Caudate nucleus (tissue), 63 donors: ENCODE measurements at places on chromosomes 16 and 17.

- DNase-seq, result no peak
These were observed 46.7 kb downstream of the C17orf67 start for GRCh38 chr17:56786989-56787482.

- DNase-seq, result no peak
These were observed 27.5 kb downstream of the ITGAE start for GRCh38 chr17:3773511-3773910.

DNA sequence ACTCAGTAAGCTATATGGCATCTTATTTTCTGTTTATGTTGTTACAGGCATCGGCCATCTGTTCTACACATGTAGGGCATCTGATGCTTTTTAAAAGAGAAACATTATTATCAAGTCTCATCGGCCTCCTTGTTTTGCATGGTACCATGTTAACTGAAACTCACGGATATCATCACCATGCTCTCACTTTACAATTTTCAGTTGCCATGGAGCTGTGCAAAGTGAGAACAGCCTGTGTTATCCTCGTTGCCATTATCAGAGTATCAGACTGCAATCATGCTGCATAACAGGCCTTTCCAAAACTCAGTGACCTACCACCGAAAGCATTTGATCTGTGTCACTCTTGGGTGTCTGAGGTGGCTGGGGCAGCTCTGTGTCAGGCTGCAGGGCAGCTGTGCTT, 110.3 kb downstream of the C17orf67 start:
- DNase-seq, result no peak

DNA sequence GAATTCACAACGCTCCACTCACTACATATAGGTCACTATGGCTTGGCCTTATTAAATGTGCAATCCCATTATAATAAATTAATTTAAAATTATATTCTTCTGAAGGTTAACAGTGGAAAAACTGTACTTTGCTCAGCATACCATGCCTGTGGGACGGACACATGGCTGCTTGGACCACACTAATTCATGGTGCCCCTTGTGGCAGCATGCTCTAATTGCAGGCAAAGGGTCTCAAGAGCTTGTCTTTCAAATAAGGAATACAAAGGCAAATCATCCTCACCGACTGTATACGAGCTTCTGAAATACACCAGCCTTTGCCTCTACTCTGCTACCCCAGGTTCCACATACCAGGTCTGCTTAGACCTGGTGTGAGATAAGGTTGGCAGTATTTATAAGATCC, 11.7 kb downstream of the SMPD3 start:
- no peak for DNase-seq

DNA sequence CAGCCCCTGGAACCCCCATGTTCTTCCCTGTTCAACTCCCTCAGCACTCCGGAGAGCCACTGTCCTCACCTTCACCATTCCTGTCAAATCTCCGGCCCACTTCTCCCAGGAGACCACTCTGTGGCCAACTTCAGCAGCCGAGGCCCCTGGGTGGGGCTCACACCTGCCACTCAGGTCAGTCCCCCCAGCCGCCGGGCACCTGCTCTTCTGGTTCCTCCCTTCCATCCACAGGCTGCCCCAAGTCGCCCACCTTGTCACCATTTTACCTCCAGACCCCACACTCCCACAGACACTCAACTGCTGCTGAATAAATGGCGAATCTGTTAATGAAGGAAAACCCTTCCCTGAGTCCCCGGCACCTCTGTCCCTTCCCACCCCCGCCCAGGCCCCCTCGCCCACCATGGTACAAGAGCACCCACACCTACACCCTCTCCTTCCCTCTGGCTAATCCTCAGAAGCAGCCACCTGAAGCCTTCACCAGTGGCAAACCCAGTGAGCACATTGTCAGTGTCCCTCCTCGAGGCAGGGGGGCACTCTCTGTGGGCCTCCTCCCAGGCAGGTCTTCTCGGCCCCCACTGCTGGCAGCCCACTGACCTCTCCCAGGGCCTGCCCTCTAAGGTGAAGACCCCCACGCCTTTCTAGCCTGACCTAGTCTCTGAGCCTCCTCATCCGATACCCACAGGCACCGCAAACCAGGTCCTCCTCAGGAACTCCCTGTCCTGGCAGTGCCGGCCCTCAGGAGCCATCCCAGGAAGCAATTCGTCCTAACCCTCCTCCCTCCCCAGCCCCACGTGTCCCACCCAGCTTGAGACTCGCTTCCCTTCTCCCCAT, 8.2 kb downstream of the CANT1 start:
- no peak for DNase-seq

GRCh38 chr16:51710905-51711563, 560.0 kb upstream of the SALL1 start:
- DNase-seq, result no peak

GRCh38 chr16:81516478-81517149, 72.0 kb downstream of the CMIP start:
- no peak for DNase-seq

DNA sequence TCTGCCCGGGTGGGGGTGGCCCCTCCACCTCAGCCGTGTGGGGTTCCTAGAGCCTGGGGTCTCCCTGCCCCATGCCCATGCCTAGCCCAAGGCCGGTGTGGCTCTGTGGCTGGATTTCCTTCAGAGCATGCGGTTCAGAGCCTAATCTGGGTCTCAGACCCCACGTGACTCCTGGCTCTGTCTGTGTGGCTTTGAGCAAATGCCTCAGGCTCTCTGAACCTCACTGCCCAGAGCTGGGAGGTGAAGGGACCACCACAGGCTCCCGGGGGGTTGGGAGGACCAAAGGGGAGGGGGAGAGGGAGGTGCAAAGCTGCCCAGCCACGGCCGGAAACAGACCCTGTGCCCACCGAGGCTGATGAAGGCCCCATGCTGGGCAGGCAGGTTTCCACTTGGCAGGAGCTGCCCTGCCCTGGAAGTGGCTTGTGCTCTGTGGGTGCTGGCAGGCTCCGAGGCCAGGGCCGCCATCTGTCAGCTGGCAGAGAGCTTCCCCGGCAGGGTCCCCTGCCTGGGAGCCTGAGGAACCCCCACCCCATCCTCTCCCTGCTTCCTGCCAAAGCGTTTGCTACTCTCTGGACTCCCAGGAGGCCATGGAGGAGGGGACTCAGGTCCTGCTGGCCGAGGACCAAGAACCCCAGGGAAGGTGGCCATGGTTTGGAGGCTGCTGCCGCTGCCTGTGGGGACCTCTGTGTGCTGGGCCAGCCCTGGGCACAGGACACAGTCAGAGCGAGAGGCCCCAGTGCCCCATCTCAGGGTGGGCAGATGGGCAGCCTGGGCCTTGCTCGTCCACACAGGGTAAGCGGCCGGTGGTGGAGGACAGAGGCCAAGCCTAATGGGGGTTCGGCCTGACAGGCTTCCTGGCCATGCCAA, 4.0 kb downstream of the CDH15 start:
- no peak for DNase-seq

- DNase-seq, result no peak
These were observed 4.8 kb downstream of the SRCIN1 start for GRCh38 chr17:38600906-38601305.

DNA sequence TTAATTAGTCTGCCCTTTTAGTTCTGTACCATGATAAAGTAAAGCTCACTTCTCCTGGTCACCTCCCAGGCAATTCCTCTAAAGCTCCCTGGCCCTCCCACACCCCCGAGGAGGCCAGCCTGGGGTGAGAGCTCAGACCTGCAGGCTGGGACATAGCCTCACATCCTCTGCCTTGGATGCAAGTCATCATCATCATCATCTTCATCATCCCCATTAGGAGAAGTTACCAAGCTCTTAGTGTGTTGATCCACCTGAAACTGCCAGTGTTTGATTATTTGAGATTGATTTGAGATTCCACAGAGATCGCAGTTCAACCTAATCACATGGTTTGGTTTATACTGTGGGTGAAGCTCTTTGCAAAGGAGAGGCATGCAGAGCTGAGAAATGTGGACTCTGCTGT, 197.5 kb downstream of the CYLD start:
- DNase-seq, result no peak

DNA sequence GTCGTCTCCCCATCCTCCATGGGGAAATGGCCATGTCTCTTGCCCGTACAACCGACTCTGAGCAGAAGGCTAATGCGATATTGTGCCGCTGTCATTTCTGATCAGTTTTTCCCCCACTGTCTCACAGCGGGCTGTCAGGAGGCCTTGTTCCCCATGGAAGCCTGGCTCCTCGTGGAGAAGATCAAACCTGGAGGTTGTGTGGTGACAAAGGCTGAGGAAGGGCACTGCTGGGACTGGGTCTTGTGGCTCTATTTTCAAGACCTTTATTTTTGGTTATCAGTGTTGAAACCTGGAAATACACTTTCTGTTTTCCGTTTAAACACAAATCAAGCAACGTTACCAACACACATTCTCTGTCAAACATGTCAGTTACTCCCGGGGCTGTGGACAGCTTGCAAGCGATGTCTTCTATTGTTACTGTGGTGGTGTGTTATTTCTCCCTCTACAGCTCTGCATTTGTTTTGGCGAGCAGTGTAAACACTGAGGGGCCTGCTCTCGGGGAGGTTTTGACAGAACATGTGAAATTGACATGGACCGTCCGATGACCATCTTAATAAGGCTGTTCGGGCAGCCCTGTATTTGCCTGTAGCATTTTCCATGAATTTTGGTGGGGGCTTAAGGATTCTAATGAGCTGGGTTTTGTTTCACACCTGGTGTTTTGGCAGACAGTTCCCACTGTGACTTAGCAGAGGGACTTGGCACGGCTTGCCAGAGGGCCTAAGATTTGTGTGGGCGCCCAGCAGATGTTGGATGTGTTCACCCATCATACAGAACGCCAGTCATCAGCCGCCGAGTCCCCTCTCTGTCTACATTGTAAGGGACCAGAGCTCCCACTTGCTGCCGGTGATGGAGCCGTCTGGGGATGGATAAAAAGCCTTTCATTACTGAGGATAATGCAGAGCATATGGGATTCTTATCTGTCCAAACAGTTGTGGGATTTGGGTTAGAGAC, 12.5 kb downstream of the RBFOX1 start:
- no peak for DNase-seq

DNA sequence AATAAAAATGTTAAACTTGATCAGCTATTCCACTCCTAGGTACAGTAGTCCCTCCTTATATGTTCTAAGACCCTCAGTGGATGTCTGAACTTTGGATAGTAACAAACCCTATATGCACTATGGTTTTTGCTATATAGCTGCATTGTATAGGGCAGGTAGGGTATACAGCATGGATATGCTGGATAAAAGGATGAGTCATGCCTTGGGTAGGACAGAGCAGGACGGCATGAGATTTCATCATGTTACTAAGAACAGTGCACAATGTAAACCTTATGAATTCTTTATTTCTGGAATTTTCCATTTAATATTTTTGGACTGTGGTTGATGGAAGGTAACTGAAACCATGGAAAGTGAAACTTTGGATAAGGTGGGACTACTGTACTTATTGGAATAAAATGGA, 235.1 kb downstream of the CEP112 start:
- DNase-seq, result no peak

- DNase-seq, result no peak
These were observed 7.6 kb downstream of the PRR29 start for GRCh38 chr17:64005734-64006167.

DNA sequence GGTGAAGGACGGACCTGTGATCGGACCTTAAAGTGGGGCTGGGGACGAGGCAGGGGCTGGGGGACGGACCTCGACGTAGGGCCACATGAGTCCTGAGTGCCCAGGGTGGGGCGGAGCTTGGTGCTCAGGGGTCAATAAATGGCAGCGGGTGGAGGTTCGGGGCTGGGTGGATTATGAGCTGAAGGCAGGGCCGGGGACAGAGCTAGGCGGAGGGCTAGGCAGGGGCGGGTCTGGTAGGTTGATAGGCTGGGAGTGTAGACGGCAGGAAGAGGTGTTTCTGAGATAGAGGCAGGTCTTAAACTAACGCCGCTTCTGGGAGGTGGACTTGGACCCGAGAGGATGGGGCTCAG, 733 bp downstream of the CHRNB1 start:
- DNase-seq, result no peak

DNA sequence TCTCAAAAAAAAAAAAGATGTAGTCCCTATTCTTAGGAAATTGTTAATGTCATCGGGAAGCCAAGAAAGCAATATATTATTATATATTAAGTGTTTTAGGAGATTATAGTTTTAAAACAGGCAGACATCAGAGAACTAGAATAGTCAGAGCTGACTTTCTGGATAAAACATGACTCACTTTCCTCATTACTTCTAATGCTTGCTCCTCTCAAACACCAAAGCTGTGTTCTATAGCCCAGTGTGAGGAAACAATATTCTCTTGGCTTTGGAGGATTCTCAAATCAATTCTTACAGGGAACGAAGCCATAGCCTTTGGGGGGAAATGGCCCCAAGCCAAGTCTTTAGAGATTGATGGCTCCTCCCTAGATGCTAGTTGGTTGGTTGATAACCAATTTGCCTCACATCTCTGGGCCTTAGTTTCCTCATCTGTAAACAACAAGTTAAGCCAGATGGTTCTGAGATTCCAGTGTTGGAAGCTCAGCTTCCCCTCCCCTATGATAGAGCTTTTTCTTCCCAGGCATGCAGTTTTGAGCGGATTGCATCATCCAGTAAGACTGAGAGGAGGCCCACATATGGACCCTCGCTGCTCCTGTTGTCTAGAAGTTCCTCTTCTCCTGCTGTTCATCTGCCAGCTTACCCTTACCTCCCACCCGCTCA, 12.4 kb downstream of the NMT1 start:
- DNase-seq, result no peak

DNA sequence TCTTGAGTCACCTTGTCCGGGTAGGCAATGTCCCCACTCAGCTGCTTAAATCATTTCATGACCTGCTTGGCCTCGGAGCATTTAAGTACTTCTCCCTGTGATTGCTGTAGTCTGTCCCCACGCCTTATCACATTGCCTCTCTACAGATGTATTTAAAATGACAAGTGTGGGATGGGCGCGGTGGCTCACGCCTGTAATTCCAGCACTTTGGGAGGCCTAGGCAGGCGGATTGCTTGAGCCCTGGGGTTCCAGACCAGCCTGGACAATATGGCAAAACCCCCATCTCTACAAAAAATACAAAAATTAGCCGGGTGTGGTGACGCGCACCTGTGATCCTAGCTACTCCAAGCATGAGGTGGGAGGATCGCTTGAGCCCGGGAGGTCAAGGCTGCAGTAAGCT, 1.3 kb upstream of the GJC1 start:
- DNase-seq, result no peak

DNA sequence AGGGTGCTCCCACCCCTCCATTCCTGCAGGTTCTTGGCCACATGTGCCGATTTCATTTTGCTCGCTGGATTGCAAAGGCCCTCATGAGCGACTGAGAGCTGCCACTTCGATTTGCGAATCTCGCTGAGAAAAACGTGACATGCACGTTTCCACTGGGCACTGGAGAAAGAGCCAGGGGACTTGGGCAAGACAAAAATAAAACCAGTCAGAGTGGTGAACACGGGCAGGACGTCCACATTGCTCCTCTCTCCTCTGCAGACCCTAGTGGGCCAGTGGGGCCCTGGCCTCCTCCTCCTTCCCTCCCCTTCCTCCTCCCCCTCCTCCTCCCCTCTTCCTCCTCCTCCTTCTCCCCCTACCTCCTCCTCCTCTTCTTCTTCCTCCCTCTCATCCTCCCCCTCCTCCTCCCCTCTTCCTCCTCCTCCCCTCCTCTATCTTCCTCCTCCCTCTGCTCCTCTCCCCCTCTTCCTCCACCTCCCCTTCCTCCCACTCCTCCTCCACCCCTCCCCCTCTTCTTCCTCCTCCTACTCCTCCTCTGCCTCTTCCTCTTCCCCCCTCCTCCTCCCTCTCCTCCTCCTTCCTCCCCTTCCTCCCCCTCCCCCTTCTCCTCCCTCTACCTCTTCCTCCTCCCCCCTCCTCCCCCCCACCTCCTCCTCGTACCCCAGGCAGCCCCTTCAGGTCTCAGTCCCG, 28.1 kb upstream of the ENPP7 start:
- DNase-seq, result no peak

GRCh38 chr16:73054498-73054812, 6.5 kb upstream of the ZFHX3 start:
- no peak for DNase-seq
